ENCODE measurements at places on chromosomes 3 and 15.

DNA sequence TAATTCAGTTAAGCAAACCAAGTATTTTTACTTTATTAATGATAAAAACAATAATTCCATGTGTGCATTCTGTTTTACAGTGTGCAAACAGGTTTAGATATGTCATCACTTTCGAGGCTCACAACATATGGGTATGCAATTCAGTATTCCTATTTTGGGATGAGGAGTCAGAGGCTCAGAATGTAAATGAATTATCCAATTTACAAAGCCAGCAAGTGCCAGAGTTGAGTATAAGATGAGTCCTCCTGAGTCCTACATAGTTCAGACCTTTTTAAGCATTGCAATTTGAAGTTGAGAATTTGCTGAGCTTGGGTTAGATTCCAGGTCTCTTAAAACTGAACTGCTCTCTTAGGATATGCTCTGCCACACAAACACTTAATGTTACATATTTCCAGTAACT is 424.2 kb upstream of the ROBO2 start:
- no peak for DNase-seq

- no peak for DNase-seq
These were observed 16.6 kb downstream of the KPNA1 start for GRCh38 chr3:122498152-122498551.

DNA sequence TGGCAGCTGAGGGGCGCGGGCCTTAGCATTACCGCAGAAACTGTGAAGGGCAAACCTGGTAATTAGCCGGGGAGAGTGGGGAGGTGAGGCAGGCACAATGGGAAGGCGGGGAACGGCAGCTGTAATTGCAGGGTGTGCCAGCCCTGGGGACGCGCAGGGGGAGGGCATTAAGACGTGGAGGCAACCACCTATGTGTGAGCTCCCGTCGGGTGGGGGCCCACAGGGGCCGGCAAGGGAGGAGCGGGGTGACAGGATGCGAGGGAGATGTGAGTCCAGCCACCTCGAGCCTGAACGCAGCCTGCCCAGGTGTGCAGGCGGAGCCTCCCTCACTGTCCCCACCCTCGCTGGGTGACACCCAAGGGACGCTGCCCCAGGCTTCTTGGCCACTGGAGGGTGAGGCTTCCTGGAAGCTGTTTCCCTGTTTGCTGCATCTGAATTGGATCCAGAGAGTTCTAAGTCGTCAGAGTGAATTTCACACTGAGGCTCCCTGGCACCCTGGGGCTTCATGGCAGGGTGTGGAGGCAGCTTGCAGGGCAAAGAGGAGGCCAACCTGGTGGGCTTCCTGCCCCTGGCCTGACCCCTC is 130.6 kb upstream of the MEF2A start:
- no peak for DNase-seq

GRCh38 chr3:133894353-133895207 is 1.1 kb downstream of the RAB6B start:
- no peak for DNase-seq

- DNase-seq: no peak
These were observed 6.6 kb upstream of the RPP25 start for GRCh38 chr15:74963213-74963612.

GRCh38 chr3:65950340-65951326 is 88.1 kb downstream of the MAGI1 start:
- DNase-seq: no peak

GRCh38 chr3:174859114-174859735 is at the start of gene NAALADL2:
TSS of gene NAALADL2 (plus strand) at chr3:174859334.
- DNase-seq: no peak

DNA sequence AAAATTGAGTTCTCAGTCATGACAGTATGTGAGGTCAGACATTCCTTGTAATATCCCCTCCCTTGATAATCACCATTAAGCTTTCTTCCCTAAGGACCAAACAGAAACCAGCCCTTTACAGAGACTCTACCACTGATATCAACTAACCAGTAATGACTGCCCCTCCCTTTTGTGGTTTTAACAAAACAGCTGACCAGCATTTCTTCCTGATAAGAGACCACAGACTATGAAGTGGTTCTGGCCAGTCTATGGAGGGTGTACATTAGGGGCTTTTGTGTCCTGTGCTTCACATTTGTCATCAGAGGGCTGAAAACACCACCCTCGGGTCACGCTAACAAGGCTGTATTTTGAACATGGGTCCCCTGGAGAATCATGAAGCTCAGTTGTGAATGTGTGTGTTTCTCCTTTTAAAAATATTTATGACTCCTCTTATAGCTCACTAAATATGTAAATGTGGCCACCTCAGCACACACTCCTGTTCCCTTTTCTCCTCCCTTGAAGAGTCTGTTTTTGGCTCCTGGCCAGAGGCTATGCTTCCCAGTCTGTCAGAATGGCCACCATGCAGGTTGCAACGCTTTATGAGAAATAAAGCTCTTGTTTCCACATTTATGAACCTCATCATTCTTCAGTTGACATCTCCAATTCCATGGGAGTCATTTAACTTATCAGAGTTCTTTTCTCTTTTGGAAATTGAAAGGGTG is 239.3 kb downstream of the CPNE4 start:
- no peak for DNase-seq

DNA sequence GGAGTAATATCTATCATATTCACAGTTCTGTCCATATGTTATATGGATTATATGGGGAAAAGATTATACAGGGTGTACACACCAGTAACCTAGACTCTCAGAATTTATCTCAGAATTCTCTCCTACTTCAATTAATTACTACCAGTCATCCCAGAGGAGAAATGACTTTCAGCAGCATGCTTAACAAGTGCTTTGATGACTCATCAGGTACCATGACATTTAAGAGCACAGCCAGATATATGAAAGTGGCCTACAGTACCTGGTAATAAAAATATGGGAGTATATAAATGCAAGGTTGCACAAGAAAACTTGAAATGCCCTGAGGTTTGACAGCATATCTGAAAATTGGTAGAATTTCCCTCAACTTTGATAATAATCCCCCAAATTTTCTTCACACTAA is 1273.0 kb downstream of the OTOL1 start:
- no peak for DNase-seq

DNA sequence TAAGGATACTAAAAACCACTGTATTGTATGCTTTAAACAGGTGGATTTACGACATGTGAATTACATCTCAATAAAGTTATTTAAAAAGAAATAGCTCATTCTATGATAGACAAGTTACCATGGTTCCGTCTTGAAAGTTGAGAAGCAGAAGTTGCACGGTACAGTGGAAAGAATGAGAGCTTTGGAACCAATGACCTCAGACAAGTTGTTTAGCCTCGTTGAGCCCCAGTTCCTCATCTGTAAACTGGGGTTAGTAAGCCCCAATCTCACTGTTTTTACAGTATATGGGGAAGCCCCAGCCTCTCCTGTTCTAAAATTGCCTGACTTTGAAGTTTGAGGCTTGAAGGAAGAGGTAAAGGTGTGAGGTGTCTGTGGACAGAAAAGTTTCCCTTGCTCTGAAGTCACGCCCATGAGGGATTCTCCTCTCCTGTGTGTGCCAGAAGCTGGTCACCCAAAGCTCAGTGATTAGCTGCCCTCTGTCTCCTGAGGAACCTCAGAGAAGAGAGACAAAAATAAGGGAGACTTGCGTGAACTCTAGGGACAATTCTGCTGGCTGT is 10.0 kb downstream of the CRYGS start:
- DNase-seq: no peak

DNA sequence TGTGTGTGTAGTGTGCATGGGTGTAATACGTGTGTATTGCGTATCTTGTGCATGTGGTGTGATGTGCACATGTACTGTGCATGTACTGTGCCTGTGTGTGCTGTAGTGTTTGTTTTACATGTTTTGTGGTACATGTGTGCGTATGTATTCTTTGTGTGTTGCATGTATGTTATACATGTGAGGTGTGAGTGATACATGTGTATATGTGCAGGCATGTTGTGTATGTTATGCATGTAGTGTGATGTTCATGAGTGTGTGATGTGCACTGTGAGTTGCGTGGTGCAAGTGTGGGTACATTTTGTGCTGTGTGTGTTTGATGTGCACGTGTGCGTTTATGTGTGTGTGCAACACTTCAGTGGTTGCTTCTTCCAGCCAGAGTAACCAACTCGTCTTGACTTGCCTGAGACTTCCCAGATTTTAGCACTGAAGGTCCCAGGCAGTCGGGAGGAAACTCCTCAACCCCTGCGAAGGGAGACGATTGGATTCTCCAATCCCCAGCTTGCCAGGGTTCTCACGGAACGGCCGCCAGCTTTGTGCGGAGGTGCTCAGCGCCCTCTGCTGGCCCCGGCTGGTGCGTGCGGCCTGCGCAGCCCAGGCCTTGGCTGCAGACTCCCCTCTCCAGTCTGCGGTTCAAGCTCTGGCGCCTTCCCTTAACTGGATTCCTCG is 3.6 kb downstream of the GALNT15 start:
- peak; percentile 54 for DNase-seq

- no peak for DNase-seq
These were observed 83.4 kb upstream of the RARB start for GRCh38 chr3:25344670-25345069.

GRCh38 chr3:14379843-14380242 is 22.6 kb upstream of the SLC6A6 start:
- DNase-seq: no peak

DNA sequence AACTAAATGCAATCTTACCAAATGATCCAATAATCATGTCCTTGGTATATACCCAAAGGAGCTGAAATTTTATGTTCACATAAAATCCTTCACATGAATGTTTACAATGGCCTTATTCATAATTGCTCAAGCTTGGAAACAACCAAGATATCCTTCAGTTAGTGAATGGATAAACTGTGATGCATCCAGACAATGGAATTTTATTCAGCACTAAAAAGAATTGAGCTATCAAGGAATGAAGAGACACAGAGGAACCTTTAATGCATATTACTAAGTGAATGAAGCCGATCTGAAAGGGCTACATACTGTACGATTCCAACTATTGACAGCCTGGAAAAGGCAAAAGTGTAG is 168.4 kb downstream of the PDE8A start:
- DNase-seq: no peak

GRCh38 chr15:41984622-41985021 is 12.3 kb upstream of the EHD4 start:
- DNase-seq: no peak

DNA sequence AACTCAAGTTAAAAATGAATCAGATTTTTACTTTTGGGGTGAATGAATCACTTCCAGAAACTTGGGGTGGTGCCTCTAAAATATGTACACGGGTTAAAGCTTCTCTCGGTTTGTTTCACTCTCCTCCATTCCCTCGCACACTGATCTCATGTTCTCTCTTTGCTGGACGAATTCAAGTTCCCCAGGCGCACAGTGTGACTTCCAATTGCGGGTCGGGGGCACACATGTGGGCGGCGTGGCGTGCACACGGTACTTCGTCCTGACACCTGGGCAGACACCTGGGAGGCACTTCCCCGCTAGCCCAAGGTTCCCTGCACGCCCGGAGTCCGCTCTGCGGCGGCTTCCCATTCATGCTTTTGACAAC is 692 bp downstream of the SCAANT1 start:
- DNase-seq: no peak

- no peak for DNase-seq
These were observed 255.1 kb upstream of the WNT5A start for GRCh38 chr3:55742022-55742831.

GRCh38 chr3:138718849-138719248 is 110.3 kb downstream of the FAIM start:
- no peak for DNase-seq

GRCh38 chr3:178875836-178876235 is 195.8 kb downstream of the ZMAT3 start:
- DNase-seq: no peak

All from naive thymus-derived CD4-positive, alpha-beta T cell (primary cell).